Stimulated activated CD4-positive, alpha-beta T cell treated with anti-CD3 and anti-CD28 coated beads, TNF-alpha, amount 100 ng/mL, for 24 hours (primary cell): ENCODE measurements at places on chromosomes 2 and 18.

DNA sequence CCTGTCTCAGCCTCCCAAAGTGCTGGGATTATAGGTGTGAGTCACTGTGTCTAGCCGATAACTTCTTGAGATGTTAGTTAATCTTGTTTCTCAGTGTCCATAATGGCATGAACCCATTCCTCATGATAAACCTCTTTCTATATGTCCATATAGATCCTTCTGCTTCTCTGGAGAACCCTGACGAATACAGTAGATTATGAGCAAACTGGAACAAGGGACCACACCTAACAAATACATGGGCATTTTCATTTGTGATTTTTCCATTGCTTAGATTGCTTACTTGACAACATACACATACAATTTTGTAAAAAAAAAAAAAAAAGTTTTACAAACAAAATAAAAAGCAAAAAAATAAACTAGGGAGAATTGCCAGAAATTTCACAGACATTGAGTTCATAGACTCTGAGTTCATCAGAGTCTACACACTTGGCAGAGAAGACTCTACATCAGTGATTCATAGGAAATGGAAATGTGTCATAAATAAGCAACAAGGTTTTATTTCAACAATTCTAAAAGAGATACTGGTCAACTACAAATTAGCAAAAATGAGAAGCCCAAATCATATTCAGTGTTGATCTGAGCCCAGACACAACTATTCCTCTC is 96.7 kb downstream of the GALR1 start:
- no peak for DNase-seq

DNA sequence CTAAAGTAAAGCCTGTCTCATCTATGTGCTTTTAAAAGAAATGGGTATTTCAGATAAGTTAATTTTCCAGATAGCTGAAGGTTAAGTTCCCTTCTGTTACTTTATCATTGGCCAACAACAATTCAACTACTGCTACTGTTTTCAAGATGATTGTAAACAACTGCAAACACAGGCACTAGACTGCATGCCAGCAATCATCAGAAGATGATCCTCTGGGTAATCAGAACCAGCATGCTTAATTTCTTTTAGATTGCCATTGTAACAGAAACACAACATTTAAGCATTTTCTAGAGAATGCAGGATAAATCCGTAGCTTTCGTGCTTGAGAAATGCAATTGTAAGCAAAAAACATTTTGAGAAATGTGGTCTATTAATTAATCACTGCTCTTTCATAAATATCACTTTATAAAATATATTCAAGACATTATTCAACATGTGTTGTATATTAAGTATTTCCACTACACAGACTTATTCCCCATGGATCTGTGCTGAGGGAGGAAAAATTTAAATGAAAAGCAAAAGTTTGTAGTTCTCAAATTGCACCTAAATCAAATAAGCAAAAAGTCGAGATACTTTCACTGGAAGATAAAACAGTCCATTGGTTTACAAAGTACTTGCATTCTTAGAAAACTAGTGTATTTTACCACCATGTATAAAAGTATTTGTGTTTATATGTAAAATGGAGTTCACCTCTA is 133.7 kb downstream of the ATL2 start:
- DNase-seq = no peak

DNA sequence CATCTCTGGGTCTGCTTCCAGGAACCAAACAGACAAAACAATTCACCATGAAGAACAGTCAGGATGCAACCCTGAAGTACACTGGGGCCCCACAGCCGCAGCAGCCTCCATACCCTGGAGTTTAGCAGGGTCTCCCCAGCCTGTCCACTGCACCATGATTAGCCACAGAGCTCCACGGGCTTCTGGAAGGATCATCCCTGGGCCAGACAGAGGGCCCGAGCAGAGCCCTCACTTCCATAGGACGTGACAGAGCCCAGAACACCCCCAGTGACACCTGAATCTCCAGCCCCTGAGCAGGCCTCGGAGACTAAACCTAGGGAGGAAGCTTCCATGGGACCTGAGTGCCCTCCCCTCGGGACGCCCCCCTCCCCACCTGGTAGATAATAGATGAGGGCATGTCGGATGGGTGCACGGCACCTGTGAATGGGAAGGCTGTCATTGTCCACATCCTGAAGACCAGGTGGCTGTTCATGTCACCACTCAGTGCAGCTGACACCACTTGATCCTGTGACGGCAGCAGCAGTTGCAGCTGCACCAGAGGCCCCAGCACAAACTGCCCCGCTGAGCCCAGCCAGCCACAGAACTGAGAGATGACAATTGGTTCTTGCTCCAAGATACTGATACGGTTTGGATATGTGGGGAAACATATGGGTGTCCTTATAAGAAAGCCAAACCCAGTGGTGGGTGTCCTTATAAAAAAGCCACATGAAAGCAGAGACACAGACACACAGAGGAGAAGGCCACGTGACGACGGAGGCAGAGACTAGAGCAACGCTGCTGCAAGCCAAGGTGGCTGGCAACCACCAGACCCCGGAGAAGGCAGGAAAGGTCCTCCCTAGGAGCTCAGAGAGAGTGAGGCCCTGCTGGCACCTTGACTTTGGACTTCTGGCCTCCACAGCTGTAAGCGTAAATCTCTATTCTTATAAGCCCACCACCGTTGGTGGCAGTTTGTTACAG is 23.2 kb downstream of the KIF1A start:
- no peak for DNase-seq

DNA sequence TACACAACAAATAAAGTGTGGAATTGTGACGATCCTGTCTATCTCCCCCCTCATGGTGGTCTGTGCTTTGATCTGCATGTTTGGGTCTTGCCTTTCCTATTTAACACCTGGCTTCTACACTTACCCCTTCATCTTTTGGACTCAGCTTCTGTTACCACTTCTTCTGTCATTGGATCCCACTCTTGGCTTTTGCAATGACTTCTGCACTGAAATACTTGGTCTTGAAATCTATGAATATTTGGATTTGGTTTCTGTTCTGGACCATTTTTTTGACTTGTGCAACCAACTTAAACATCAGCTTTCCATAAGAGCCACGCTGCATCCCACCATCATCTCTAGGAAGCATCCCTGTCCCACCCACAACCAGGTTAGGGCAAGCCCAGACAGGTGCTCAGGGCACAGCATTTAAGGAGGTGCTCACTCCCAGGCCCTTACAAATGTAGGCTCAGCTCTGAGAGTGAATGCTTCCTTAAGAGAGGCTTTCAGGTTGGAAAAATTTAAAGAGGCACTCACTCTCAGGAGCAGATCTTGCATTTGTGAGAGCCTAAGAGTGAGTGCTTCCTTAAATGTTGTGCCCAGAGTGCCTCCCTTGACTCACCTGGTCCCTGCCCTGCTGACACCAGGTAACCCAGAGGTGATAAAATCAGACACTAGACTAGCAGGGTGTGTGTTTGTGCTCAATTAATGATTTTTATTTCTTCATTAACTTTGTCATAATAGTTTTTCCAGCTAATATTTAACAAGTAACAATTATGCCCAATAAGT is 124.5 kb upstream of the SH3BP4 start:
- DNase-seq = no peak

DNA sequence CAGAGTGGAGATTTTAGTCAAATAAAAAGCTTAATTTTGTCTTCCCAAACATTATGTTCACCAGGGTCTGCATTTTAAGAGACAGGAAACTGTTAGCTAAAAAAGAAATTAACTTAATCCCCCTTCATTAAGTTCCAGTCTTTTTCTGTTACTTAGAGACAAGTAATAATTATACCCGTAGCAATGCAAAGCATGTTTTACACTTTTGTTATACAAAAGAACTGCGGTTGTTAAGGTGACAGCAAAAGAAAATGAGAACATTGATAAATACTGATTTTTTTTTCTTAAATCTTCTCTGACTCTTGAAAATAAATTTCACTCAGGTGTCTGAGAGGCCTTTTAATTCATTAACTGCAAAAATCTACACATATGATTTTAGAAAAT is 101.4 kb downstream of the MEIS1 start:
- no peak for DNase-seq

DNA sequence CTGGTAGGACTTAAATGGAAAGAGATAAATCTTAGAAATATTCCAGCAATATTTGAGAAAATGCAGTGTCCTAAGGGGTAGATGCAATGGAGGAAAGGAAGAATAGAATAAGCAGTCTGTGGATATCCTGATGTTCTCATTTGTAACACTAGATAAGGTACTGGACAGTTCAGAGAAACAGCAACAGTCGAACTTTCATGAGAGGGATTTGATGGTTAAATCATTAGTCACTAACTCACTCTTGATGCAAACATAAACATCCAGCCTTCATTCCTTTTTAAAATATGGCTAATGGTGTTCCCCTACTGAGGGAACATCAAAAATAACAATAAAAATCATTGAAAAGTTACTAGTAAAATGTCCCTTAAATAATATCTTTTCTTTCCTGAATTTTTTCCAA is 211.4 kb upstream of the SLC39A10 start:
- no peak for DNase-seq

DNA sequence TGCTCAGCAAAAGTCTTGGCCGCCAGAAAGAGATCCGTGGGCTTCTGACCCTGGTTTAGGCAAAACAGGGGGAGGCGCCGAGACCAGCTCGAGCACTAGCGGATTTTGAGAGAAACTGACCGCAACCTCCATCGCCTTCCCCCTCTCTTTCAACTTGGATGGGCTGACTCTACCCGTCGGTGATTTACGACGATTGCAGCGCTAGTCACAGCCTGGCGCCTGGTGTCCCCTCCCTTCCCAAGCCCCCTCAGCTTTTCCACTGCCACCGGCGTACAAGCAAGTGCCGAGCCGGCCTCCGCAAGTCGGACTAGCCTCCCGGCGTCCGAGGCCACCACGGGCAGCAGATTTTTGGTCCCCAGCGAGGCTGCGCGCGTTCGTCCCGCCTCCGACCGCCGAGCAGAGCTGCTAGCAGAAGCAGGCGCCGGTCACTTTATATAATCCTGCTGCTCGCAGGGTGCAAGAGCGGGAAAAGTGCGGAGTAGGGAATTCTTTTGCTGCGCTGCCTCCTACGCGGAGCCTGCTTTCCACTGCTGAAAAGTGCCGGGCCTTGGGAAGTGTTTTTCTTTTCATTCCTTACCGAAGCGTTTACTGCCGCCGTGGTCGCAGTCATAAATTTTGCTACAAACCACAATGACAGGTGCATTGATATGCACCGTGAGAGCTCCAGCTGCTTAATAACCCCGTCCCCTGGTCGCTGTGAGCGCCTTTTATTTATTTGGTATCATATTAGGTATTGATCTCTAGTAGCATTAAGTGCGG is 7.7 kb downstream of the HOXD3 start:
- DNase-seq = no peak

GRCh38 chr2:171134624-171135230 is 26.0 kb downstream of the TLK1 start:
- no peak for DNase-seq

- DNase-seq = no peak
Measured at GRCh38 chr18:62790871-62791772, 75.8 kb downstream of the PHLPP1 start.

GRCh38 chr18:75173125-75173432 is 35.9 kb downstream of the PTGR3 start:
- DNase-seq = no peak

- no peak for DNase-seq
Measured at GRCh38 chr18:70256994-70257393, 31.9 kb upstream of the SOCS6 start.

DNA sequence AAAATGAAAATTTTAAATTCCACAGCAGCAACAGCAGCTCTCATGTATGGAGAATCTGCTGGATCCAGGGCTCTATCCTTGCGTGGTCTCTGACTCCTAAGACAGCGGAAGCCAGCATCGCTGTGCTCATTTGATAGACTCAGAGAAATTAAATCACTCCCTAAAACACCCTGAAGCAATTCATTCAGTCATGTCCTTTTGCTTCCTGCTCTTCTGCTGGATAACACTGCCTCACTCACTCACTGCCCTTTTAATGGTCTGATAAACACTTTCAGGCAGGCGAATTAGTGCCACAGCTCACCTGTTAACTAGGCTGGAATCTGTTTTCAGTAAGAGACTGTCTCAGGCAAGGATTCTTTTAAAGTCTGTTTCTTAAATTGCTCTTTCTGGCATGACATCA is 10.0 kb downstream of the WIPF1 start:
- no peak for DNase-seq

GRCh38 chr2:129936334-129936934 is 43.0 kb upstream of the RAB6C start:
- DNase-seq = no peak
